ENCODE measurements at places on chromosomes 4 and X.

DNA sequence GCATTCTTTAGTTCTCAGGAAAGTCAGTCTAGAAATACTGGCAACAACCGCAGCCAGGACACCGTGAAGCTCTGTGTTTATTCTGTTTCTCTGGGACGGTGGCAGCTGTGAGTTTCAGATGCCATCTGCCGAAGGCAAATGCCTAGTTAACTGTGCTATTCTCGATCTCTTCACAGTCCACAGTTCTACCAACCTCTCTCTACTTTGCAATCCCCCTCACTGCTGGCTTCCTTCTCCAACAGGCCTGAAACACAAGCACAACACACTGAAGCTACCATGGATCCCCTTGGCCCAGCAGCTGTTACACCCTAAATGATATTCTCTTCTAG is 118.8 kb downstream of the ZNF827 start:
- peak; percentile 10 for DNase-seq

DNA sequence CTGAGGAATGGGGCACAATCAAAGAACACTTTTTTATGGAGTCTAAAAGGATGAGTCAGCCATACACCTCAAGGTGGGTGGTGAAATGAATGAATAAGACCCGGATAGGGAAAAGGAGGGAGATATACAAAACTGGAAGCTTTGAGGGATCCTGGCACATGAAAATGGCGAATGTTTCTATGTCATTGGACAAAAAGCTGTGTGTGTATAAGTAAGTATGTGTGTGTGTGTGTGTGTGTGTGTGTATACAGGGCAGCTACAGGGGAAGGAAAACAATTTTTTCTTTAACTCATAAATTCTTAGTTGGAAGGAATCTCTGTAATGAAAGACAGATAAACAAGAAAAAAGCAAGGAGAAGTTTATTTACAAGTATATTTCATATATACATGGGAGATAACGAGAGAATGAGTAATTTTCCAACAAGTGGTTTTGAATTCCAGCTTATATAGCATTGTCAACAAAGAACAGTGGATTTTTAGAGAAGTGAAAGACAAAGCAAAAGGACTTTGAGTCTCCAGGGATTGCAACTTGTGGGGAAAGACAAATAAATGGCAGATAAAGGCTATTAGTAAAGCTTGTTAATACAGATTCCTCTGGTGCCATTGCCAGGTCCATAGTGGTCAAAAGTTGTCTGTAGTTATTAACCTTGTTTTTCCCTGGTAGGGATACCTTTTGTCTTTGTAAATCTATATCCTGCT is 99.7 kb downstream of the MMRN1 start:
- DNase-seq: no peak

GRCh38 chrX:149877157-149877556 is 3.8 kb upstream of the MAGEA8 start:
- DNase-seq: no peak

DNA sequence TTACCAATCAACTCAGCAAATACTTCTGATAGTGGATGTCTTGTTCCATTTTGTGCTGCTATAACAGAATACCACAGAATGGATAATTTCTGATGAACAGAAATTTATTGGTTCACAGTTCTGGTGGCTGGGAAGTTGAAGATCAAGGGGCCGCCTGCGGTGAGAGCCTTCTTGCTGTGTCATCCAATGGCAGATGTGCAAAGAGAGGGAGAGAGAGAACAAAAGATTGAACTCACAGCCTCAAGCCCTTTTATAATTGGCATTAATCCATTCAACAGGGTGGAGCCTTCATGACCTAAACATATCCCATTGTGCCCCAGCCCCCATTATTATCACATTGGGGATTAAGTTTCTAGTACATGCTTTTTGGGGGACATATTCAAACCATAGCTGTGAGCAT is 86.1 kb downstream of the ADGRG4 start:
- no peak for DNase-seq

GRCh38 chr4:149997881-149998421 is 80.3 kb upstream of the DCLK2 start:
- no peak for DNase-seq

DNA sequence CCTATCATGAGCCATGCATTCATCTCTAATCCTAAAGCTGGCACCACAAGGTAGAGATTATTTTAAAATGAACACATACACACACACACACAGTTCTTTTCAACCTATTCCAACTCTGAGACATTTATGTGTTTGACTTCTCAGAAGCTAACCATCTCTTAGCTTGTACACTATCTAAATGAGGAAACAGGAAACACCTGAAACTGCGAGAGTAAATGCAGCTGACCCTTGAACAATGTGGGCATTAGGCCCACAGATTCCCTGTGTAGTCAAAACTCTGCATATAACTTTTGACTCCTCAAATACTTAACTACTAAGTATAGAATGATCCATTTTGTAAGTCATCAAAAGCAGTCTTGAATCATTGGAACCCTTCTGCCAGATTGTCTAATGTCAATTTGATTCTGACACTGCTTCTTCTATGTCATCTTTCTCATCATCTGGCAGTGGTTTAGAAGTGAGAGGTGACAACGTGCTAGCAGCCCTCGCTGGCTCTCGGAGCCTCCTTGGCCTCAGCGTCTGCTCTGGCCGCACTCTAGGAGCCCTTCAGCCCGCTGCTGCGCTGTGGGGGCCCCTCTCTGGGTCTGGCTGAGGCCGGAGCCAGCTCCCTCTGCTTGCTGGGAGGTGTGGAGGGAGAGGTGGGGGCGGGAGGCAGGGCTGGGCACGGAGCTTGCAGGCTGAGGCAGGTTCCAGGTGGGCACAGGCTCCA is 21.4 kb upstream of the IL15 start:
- DNase-seq: no peak

DNA sequence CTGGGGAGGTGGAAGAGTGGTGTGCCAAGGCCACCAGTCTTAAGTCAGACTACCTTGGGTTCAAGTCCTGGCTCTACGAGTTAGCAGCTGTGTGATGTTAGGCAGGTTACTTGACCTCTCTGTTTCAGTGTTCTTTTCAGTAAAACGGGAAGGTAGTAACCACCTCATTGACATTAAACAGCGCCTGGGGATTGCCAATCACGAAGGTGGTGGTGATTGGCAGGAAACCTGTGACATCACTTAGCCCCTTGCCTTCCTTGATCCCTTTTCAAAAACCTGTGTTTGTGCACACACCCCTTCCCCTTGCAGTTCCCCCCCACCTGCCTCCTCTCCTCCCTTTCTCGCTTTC is 7.6 kb downstream of the KLF3 start:
- DNase-seq: no peak

DNA sequence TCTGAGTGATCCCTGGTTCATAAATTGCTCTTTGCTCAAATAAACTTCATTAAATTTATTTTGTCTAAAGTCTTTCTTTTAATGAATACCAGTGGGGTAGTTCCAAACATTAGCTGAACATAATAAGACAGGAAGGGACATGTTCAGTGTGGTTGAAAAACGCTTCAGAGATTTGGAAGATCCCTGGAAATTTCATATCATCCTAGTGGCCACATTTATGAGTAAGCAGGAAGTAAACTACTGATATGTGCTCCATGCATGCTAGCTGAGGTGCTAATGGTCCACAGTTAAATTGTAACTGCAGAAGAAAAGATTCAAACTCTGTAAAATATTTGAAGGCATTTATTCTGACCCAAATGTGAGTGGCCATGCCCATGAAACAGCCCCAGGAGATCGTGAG is 1328.7 kb downstream of the ADGRL3 start:
- no peak for DNase-seq

DNA sequence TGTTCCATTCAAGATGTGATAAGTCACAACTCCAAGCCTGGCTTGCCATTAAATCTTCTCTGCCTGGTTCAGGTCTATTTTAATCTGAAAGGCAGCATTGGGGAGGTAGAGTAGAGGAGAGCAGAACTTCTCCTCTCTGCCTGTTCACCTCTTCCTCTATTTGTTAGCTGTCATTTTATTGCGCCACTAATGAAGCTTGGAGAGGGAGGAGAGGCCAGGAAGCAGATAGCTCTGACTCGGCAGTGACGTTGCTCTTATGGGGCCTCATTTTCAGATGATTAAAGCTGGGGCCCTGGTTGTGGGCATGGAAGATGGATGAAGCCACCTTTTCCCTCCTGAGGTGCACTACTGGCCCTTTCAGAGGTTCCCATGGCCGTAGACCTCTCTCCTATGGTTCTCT is 207.3 kb downstream of the MID1IP1 start:
- no peak for DNase-seq

DNA sequence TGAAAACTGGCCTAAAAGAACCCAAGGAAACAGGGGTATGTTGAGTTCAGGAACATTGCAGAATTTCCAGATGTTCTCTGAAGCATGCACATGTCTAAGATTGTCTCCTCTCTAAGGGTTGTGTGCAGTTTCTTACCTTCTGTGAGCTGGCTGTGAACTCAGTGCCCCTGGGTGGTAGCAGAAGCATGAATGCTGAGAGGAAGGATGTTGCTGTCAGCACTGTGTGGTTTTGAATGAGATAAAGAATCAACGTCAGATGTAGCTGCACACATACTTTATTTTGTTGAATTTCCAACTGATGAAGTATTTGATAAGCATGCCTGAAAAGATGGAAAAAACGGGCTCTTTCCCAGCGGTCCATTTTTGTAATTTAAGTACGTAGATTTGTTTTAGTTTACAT is 23.8 kb upstream of the CD38 start:
- no peak for DNase-seq

Data from substantia nigra (tissue), 51 donors.